ENCODE measurements at places on chromosomes 16 and 17.

DNA sequence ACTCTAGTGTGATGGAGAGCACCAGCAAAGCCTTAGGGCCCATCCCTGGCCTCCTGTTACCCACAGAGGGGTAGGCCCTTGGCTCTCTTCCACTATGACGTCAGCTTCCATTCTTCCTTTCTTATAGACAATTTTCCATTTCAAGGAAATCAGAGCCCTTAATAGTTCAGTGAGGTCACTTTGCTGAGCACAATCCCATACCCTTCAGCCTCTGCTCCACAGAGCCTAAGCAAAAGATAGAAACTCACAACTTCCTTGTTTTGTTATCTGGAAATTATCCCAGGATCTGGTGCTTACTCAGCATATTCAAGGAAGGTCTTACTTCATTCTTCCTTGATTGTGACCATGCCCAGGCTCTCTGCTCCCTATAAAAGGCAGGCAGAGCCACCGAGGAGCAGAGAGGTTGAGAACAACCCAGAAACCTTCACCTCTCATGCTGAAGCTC is at the start of gene CCL8:
Gene CCL8 (plus strand): TSS at position 397 of the 445 bp plus-strand sequence. CDS start 67 bp downstream, outside the sequence.
- DNase-seq = no peak

DNA sequence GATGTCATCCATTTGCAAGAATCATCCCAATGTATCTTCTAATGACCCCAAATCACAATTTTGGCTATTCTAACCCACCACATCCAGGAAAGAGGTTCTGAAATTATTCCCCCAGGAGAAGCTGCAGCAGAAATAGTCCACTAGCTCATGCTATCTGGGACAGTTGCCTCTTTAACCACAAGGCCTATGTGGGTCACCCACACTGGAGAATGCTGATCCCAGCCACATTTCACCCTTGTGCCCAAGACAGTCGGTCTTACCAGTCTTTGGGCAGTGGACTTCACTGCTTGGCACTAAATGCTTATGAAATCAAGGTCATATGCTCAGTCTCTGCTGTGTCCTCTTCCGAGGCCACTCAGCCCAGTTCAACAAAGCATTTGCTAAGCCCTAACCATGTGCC is 27.0 kb downstream of the ABCC12 start:
- DNase-seq = no peak

GRCh38 chr17:4725646-4726310 is 5.5 kb upstream of the MED11 start:
- no peak for DNase-seq

- DNase-seq = no peak
Measured at GRCh38 chr16:80369138-80369958, 171.4 kb upstream of the DYNLRB2 start.

- no peak for DNase-seq
Measured at GRCh38 chr16:73321853-73322252, 273.9 kb upstream of the ZFHX3 start.

- DNase-seq = no peak
Measured at GRCh38 chr17:47636273-47637030, 13.3 kb upstream of the KPNB1 start.

DNA sequence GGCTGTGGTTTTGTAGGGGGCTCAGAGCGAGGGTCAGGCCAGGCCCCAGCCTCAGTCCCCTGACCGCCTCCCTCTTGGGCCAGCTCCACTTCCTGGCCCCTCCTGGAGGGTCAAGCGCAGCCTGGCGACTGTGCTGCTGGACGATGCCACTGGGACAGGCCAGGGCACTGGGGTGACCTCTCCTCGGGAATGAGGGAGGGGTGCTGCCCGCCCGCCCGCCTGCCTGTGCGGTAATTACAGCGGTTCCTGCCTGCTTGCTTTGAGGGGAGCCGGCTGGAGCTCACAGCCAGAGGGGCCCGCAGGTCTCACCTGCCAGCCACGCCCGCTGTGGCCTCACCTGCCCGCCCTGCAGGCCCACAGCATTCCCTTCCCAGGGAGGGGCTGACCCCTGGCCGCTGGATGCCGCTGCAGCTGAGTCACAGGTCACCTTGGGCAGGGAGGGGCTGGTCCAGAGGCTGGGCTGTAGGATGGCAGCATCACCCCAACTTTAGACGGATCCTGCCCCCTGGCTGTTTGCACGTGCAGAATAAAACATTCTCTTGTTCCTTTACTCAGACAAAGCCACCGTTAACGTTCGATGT is 76.7 kb upstream of the CBX4 start:
- DNase-seq = no peak

DNA sequence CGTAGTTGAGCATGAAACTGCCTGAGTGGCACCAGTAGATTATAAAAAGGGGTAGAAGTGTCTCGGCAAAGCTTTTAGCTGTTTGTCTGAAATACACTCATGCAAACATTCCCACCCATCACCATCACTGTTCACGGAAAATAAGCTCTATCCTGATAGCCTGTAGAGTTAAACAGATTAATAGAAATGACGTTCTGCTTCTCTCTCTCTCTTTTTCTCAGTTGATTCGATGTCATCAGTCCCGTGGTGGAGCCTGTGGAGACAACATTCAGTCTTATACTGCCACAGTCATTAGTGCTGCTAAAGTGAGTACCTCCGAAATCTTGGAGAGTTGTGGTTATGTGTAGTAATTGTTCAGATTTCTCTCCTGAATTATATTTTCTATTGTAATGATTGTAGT is 224.7 kb downstream of the BCAS3 start:
- DNase-seq = no peak

GRCh38 chr17:61253362-61253761 is 146.3 kb upstream of the TBX2 start:
- DNase-seq = no peak

- no peak for DNase-seq
Measured at GRCh38 chr16:13999071-13999894, 71.8 kb upstream of the MRTFB start.

DNA sequence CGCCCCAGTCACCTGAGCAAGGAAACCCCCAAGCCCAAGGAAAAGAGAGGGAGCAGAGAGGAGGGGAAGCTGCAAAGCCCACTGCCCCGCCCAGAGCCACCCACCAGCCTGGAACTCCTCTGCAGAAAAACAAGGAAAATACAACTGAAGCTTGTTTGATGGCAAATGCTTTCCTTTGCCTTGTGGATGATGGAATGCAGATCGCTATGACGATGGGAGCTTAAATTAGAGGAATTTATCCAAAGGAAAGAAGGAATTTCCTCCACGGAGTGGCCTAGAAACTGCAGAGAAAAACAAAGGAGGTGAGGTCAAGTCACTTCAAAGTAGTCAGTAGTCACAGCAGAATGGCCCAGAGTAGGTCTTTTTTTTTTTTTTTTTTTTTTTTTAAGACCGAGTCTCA is 31.5 kb upstream of the ASGR2 start:
- no peak for DNase-seq

- no peak for DNase-seq
Measured at GRCh38 chr17:46964315-46965265, 14.5 kb downstream of the RPRML start.

DNA sequence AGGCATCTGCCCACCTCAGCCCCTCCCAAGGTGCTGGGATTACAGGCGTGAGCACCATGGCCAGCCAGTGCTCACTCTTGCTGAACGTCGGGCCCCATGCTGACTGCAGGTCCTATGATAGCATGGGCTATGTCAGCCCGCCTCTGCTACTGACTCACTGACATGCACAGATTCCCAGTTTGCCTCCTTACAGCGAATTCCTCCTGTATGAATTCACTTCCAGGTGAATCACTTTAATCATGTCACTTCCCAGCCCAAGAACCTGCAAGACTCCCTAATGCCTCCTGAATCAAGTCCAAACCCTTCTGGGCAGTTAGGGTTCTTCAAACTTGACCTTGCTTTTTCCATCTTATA is 16.1 kb upstream of the UBTF start:
- no peak for DNase-seq

GRCh38 chr17:3469529-3469928 is 2.1 kb downstream of the SPATA22 start:
- no peak for DNase-seq

- DNase-seq = no peak
Measured at GRCh38 chr17:41710472-41711090, 1.6 kb upstream of the GAST start.

DNA sequence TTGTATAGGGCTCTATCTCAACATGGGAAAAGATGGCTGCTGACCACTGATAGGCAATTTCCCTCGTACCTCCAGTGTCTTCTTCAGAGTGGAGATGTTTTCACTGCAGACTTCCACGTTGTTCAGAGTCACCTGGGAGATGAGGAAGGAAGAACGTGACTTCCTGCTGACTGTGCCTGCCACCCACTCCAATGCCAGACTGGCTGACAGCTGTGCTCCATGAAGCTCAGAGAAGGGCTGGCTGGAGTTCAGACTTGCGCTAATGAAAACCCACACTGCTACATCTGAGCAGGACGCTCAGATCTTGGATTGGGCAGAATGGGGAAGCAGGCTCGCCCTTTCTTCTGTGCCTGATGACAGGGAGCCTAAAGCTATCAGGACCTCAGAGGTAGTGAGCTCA is 33.1 kb downstream of the COG4 start:
- no peak for DNase-seq

DNA sequence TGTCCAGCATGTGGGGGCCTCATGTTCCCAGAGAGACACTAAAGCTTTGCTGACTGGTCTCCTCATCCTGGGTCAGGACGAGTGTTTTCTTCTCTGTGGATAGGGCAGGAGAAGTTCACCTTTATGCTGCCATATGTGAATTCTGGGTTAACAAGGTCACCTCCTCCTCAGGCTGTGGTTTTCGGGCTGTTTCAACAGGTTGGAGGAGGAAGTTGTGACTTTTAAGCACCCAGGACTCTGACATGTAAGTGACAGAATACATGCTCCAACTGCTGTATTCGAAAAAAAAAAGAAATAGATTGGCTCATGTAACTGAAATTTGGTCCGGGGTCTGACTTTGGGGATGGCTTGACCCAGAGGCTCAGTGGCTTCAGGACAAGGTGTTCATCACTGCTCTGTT is 54.2 kb downstream of the SNX20 start:
- DNase-seq = no peak

GRCh38 chr17:3914312-3914670 is 2.0 kb downstream of the P2RX1 start:
- no peak for DNase-seq

DNA sequence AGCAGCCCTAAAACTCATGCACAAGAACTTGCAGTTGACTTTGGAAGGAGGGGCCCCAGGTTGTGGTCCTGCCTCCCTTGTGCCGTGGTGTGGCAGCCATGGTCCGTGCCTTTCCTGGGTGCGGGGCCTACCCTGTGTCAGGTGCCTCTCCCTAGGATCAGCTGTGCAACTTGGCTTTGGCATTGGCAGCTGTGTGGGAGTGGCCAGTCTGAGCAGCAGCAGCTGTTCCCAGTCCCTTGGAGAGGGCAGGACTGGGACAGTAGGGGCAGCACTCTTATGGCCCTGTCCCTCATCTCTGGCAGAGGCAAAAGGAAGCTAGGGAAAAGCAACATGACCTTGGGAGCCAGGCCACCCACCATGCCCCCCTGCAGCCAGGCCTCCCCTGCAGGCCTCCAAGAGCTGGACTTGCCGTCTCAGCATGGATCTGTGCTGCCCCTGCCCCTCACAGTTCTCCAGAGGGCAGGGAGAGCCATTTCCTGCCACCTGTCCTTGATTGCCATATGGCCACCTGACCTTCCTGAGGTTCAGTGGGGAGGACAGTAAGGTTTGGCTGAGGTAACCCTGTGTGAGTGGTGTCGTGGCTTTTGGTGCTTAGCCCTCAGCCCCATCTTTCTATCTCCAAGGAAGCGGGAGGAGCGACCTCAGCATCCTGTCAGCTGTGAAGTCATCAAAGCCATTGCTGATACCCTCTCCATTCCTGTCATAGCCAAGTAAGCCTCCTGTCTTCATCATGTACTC is 15.5 kb upstream of the NFATC3 start:
- DNase-seq = no peak

Measured in NCI-H2081 treated with DMSO at 0.1 percent for 48 hours (cell line).